Amygdala (tissue), 56 donors: ENCODE measurements at places on chromosomes 11 and 22.

GRCh38 chr22:21802056-21802455 is 65.4 kb downstream of the MAPK1 start:
- no peak for DNase-seq

DNA sequence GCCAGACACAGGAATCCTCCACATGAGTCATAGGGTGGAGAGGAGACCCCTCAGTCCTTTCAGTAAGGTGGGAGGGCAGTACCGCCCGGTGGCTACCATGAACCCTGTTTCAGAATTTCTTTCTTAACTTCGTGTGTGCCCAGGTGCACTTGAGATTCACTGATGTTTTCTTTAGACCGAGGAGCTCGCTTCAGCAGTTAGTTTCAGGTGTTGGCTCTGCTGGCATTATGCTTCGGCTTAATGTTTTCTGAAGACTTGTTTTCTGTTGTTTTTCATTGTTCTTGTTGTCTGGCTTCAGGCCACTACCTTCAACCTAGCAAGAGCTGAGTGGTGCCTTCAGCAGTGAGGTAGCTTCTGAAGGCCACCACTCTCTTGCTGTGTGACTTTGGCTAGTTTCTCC is 71.5 kb downstream of the BMAL1 start:
- DNase-seq: no peak

DNA sequence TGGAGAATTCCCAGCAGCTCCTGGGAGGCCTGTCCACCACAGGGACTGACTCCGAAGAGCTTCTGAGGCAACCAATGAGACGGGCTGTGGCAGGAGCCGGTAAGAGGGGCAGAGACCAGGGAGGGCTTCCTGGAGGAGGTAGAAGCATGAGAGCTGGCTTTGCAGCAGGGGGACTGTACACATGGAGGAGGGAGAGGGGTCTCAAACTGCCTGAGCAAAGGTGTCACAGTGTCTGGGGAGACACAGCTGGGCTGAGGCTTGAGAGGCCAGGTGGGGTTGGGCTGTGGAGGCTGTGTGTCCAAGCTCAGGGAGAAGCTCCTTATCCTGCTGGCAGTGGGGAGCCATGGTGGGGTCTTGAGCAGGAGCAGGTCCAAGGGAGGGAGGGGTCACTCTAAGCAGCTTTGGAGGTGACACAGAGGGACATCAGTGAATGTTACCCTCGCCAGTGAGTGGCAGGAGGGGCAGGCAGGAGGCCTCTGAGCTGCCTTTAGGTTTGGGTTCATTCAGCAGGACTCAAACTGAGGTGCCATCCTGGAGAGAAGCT is 4.6 kb upstream of the RHOD start:
- DNase-seq: no peak

- no peak for DNase-seq
Measured at GRCh38 chr22:49075150-49075549, 752.5 kb downstream of the BRD1 start.

DNA sequence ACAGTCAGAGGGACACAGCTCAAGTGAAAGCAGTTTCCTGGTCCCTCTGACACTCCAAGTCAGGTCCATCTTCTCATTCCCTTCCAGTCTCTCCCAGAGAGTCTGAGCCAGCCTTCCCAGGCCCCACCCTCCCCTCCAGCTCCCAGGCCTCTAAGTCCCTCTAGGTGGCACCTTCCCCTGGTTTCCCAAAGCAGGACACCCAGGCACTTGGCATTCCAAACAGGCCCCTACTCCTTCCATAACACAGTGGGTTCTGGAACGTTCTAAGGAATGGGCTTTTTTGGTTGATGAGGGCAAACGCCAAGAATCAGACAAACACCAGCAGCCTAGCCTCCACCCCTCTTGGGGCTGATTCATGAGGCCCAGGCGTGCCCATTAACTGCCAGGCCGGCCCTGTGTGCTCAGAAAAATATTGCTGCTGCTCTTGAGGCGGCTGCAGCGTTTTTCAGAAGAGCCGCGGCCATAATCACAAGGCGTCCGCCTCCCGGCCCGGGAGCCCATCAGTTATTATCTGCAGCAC is 418.7 kb downstream of the SOX6 start:
- no peak for DNase-seq

DNA sequence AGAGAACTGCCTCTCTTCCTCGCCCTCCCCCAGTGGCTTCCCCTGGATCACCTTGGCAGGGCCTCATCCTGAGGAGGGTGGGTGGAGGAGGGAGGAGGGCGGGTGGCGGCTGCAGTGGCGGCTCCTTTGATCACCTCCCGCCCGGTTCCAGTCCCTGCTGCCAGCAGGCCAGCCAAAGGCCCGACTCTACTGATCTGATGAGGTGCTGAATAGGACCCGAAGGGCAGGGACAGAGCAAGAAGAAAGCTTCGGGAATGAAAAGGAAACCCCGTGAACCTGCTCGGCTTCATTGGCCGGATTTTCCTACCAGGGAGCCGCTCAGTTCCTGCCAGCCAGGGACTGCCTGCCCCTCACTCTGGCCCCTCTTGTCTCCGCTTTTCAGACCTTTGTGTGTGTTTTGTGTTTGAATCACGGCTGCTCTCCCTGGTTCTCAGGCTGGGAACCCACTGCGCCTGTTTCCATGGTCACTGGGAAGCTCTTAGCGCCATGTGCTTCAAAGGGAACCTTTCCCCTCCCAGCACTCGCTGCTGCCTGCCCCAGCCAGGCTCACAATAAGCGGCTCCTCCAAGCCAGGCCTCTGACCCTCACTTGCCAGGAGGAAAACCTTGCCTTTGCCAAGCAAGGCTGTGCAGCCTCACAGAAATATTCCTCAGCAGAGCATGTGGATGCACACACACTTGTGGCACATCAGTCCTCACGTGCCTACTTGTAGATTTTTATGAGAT is 56.8 kb downstream of the C22orf31 start:
- DNase-seq: peak; percentile 49

DNA sequence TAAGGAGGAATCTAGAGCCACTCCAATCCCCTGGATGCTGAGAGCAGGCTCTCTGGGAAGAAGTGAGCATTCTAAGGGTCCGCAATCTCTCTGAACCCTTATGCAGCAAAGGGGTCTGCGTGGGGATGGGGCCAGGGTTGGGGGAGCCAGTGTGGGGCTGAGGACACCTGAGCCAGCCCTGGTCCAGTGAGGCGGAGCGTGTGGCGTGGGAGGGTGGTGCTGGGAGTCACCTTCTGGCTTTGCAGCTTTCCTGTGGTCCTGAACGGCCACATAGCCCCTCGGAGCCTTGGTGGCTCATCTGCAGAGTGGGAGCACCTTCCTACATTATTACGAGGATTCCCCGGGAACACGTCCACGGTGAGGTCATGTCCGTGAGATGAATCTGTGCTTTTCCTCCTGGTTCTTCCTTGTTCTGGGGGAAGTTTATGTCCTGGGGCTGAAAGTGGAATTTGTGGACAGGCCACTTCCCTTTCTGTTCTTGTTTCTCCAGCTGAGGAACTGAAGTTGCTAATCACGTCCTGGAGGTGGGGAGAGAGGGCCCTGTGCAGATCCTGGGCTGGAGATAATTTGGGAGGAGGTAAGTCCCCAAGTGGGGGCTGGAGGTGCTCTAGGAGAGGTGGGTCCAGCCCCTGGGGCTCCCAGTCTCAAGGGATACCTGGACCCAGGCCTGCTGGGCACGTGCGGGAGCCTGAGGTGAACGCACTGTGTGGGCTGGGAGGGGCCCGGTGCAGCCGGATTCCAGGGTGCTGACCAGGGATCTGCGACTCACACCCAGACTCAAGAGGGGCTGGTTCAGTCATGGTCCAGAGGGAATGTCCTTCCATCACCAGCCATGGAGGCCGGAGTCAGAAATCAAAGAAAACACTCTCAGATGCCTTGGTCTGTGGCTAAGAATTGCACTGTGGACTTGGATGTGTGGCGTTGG is 6.1 kb downstream of the MRGPRE start:
- no peak for DNase-seq

DNA sequence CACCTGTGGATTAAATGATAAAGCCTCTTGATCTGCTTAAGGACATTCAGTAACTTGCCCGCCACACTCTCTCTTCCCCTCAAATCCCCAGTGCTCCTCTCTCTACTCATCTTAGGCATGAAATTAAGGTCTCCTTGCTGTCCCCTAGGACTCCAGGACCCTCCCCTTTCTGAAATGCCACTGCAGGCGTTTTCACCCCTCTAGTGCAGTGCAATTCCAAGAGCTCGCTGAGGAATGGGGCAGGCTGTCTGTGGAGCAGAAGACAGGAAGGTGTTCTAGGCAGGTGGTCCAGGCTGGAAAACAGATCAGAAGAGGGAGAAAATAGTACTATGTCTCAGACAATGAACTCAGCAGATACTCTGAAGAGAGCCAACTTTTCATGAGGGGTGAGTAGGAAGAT is 55.8 kb upstream of the ARHGAP42 start:
- DNase-seq: no peak

DNA sequence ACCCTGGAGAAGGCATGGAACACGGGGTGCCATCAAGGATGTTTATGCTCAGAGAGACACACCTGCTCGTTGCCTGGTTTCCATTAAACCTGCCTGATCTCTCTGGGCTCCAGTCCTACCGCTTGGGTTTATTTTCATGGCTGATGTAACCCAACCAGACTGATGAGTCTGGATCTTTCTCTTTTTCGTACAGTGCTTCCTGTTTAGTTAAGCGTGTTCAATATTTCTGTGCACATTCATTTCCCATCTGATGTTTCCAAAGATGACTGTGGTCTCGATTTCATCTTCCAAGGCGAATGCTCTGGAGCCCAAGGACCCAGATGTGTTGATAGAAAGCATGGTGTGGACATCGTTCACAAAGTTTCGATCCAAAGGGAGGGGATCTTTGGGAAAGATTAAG is 84.3 kb downstream of the SNX19 start:
- no peak for DNase-seq

- DNase-seq: no peak
Measured at GRCh38 chr22:30297276-30297990, 8.1 kb upstream of the CASTOR1 start.

DNA sequence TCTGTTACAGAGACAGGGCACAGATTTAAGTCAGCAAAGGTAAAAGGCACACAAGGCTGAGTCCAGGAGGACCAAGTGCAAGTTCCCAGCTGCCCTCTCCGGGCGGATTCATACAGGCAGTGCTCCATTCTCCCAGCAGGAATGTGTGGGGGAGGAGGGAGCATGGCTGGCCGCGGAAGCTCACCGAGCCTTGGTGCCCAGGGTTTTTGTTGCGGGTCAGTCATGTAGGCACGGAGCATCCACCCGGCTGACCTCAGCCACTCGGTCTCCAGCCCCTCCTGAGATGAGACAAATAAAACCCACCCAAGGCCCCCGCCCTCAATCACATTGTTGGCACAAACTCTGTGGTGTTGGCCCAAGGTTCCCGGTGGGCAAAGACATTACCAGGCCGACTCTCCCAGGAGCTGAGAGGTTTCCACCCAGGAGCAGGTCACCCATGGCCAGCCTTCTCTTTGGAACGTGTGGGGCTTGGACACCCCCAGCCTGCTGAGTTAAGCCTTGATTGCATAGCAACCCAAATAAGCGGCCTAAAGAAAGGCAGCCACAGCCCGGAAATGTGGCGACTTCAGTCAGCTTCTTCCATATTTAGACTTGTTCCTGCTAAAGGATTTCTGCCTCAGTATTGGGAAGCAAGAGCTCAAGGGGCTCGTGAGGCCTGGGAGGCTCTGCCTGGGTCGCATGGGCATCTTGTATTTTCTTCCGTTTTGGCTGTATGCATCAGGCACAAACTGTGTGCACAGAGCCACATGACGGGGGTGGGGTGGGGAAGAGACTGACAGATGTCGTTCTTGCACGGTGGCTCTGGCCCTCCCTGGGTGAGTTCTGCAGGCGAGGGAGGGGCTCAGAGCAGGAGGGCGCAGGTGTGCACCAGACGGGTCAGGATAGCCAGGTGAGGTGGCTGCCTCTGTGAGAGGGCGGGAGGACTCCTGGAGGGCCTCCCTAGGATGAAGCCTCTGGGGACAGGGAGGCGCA is 63.0 kb downstream of the ARHGAP8 start:
- no peak for DNase-seq

- DNase-seq: no peak
Measured at GRCh38 chr11:17535488-17535887, 8.7 kb downstream of the USH1C start.

DNA sequence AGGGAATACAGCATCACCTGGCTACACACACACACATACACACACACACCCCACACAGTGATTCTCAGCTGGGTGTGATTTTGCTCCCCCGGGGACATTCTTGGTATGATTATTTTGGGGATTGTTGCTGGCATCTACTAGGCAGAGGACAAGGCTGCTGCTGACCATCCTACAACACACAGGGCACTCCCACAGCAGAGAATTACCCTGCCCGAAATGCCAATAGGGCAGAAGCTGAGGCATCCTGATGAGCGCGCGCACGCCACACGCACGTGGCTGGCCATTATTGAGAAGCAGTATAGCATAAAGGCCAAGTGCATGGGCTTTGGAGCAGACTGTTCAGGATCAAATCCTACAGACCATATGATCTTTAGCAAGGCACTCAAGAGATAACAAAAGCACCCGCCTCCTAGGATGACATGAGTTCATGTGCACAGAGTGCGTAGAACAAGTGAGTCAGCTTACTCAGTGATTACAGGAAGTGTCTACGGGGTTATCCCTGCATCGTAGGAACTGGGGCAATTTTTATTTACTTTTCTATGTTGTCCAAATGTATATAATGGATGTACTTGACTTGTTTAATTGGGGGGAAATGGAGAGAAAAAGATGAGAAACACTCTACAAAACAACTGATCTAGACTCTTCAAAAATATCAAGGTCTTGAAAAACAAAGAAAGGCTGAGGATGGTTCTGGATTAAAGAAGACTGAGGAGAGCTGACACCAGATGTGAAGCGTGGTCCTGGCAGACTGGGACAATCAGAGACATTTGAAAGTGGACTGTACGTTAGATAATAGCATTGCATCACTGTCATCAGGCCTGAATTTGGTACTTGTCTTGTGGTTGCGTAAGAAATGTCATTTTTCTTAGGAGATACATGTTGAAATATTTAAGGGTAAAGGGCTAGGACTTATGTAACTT is 7.2 kb upstream of the EHD1 start:
- no peak for DNase-seq

DNA sequence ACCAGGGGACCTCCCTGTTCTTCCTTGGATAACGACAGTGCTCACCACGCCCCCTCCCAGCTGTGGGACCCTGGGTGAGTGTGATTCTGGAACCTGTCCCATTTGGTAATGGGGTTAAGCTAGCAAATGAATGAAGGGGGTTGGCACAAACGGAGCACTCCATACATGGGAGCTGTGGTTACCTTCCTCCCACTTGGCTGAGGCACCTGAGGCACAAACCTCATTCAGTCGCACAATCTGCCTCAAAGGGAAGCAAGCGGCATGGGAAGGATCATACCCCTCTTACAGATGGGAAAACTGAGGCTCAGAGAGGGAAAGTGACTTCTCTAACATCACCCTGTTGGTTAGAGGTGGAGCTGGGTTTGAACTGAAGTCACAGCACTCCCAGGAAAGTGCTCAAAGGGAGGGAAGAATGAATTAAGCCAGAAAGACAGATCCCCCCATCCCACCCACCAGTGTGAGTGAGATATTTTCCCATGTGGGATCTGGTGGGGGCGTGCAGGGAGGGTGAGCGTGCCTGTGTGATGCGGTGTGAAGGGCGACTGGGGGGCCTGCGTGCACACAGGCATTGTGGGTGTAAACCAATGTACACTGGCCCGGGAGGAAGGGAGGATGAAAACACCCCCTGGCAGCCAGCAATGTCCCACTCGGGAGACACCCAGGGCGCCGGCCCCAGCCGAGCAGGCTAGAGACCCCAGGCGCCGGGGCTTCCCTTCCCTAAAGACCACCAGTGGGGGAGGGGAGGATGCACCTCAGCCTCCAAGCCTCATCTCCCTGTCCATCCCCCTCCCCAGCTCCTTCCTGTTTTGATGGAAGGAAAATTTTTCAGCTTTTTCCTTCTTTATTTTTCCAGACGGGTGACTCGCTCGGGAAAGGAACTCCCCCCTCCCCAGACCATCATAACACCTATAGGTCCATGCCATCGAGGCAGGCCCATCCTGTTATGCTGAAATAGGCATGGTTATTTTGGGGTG is 8.0 kb upstream of the PDGFB start:
- DNase-seq: no peak
